ENCODE measurements at places on chromosomes 2 and 18.

- no peak for DNase-seq
Observed at GRCh38 chr2:150036622-150037021, 449.0 kb upstream of the MMADHC start.

- DNase-seq: no peak
Observed at GRCh38 chr2:188449561-188449960, 157.9 kb downstream of the GULP1 start.

DNA sequence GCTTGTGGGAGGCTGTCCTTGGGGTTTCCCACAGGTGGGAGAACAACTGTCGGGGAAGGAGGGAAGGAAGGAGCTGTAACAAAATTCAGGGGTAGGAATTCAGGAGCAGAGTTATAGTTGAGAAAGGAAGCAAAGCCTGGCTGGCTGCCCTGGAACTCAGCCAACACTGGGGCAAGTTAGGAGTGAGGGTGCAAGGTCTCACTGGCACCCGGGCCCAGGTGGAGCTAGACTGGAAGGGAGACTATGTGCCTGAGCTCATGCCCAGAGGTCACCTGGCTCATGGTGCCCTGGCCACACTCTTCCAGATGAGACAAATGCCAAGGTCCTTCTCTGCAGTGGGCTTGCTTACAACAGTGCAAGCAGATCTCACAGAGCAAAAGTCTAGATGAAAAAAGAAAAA lies 75.6 kb upstream of the ARHGAP28 start:
- DNase-seq: no peak

DNA sequence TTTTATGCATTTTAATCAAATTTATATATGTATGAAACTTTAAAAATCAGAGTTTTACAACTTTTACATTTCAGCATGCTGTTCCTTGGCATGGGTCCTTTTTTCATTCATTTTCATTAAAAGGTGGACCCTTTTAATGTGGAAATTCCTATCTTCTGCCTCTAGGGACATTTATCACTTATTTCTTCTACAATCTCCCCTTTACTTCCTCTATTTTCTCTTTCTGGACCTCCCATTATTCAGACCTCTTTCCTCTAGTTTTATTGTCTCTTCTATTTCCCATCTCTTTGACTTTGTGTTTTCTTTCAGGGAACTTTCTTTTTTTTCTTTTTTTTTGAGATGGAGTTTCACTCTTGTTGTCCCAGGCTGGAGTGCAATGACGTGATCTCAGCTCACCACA lies 5.7 kb downstream of the PROC start:
- DNase-seq: no peak

- DNase-seq: no peak
Observed at GRCh38 chr2:106685180-106685897, 198.2 kb downstream of the CD8B2 start.

GRCh38 chr2:30410217-30410616 lies 36.8 kb upstream of the LCLAT1 start:
- DNase-seq: peak; percentile 58

- peak; percentile 96 for DNase-seq
Observed at GRCh38 chr18:74147779-74148542, at the start of the genes FBXO15 and TIMM21. TSS of gene FBXO15 (minus strand) at chr18:74147834. CDS start at chr18:74147785, 49 bp downstream. TSS of gene TIMM21 (plus strand) at chr18:74148523. CDS start at chr18:74148809, 286 bp downstream.

GRCh38 chr2:21694079-21694878 lies 570.5 kb downstream of the TDRD15 start:
- no peak for DNase-seq

DNA sequence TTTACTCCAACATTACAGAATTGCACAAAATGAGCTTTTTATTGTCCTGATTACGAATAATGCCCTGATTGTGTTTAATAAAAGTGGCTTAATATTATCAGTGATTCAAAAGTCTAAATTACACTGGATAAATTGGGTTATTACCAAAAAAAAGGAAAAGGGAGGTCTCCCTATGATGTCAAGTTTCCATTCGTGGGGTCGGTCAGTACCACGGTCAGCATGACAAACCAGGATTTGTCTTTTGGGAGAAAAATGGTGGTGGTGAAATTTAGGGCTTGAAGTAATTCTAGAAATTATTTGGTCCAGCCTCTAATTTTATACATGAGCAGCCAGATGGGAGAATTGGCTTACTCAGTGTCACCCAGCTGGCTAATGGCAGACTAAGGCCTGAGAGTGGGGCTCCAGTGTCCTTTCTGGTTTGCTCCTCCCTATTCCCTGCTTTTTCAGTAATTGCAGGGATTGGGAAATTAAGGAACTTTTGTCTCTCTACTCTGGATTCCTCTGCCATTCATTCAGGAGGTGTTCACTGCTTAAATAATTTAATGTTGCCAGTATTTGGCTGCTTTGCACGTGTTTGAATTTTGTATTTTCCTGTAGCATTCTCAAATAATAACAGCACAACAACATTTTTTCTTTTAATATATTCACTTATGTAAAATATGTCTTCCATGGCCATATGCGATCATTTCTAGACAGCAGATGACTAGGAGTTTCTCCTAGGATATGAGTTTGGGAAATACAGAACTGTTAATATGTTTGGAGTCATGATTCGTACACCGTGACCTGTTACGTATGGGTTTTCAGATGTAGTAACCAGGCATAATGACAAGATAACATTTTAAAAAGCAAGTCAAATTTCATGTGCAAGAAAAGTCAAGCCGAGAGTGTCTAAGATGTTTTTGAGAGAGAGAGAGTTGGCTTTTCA lies 128.9 kb upstream of the NOSTRIN start:
- no peak for DNase-seq

DNA sequence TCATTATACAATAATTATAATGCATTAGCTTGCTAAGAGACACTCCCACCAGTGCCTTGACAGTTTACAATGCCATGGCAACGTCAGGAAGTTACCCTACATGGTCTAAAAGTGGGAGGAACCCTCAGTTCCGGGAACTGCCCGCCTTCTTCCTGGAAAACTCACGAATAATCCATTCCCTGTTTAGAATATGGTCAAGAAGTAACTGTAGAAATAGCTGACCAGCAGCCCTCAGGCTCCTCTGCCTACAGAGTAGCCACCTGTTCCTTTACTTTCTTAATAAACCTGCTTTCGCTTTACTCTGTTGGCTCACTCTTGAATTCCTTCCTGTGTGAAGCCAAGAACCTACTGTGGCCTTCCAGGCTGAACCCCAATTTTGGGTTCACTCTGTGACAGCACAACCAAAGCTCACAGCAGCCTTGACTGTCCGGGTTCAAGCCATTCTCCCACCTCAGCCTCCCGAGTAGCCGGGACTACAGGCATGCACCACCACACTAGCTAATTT lies 20.0 kb upstream of the PTPN2 start:
- DNase-seq: no peak

GRCh38 chr18:23662309-23663263 lies at the start of gene ANKRD29:
TSS of gene ANKRD29 (minus strand) at chr18:23662911. CDS start at chr18:23662730, 181 bp downstream.
- peak; percentile 85 for DNase-seq

DNA sequence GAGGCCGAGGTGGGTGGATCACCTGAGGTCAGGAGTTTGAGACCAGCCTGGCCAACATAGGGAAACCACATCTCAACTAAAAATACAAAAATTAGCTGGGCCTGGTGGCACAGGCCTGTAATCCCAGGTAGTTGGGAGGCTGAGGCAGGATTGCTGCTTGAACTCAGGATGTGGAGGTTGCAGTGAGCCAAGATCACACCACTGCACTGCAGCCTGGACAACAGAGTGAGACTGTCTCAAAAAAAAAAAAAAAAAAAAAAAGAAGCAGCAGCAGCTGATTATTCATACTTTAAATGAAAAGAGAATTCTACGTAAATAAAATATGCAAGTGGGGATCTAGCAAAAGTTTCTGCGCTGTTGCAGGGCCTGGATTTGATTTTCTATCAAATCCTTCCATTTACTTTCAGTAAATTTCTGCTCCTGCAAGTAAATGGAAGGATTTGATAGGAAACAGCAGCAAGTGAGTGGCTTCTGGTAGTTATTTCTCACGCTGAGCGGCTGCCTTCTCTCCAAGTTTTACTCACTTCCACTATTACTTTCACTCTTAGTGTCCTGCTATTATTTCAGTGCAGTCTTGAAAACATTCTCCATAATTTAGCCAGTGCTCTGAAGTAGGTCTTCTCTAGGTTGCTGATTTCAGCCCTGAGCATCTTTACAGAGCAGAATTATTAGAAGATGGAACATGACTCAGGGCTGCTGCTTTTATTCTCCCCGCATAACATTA lies 68.4 kb downstream of the SLC16A14 start:
- no peak for DNase-seq

GRCh38 chr2:14557916-14558315 lies 74.6 kb upstream of the LRATD1 start:
- no peak for DNase-seq

GRCh38 chr2:67208887-67209500 lies 188.1 kb upstream of the ETAA1 start:
- no peak for DNase-seq

GRCh38 chr2:198098918-198099317 lies 294.5 kb downstream of the PLCL1 start:
- DNase-seq: peak; percentile 16

DNA sequence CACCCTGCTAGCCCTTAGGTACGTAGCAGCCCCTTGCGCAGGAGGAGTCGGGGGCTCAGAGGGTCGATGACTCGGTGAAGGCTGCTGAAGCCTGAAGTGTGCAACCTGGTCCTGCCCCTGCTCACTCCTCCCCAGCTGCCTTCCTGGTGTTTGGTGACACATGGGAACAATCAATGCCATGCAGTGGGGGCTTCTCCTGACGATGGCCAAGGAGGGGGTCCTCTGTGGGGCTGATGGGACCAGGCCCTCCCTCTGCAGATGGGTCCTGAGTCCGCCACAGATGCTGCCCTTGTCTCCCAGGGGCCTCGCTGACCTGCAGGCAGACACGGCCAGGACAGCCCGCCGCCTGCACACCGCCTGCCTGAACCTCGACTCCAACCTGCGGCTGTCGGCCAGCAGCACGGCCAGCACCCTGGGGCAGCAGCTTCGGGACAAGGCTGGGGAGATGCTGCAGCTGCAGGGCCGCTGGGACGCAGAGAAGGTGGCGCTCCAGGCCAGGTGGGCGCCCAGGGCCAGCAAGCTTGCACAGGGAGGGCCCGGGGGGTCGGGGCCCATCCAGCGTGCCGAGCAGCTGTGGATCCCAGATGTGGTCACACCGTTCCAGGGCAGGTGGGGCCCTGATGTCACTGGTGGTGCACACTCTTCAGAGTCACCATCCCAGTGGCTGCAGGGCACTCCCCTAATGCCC lies 24.6 kb downstream of the CROCC2 start:
- no peak for DNase-seq

- no peak for DNase-seq
Observed at GRCh38 chr2:176483901-176484568, 214.8 kb downstream of the MTX2 start.

DNA sequence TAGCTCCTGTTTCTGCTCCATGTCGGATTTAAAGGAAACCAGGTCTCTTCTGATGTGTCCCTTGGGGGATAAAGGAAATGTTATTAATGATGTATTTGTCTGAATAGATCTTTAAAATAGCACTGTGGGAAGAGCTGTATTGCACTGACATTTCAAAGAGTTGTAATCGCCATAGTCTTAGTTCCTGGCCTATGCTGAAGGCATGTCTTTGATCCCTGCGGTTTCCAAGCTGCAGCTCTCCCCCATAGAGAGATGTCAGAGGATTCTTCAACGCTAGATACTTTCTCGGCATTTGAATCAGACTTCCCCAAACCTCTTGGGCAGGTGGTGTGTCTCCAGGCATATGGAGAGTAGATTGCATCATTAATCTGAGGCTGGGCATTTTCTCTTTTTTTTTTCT lies 40.4 kb downstream of the NAT8 start:
- no peak for DNase-seq

DNA sequence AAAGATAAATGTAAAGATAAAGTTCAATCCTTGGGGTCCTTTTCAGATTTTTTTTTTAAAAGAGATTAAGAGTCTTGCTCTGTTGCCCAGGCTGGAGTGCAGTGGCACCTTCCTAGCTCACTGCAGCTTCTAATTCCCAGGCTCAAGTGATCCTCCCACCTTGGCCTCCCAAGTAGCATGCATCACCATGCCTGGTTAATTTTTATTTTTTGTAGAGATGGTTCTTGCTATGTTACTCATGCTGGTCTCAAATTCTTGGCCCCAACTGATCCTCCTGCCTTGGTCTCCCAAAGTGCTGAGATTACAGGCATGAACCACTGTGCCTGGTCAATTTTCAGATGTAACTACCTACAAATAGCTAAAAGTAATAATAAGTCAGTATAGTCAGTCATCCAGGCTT lies 21.1 kb downstream of the NFE2L2 start:
- DNase-seq: no peak

GRCh38 chr18:13440277-13441248 lies 222.0 kb downstream of the LDLRAD4 start:
- DNase-seq: no peak

GRCh38 chr2:140011287-140011686 lies 1231.1 kb upstream of the NXPH2 start:
- no peak for DNase-seq

DNA sequence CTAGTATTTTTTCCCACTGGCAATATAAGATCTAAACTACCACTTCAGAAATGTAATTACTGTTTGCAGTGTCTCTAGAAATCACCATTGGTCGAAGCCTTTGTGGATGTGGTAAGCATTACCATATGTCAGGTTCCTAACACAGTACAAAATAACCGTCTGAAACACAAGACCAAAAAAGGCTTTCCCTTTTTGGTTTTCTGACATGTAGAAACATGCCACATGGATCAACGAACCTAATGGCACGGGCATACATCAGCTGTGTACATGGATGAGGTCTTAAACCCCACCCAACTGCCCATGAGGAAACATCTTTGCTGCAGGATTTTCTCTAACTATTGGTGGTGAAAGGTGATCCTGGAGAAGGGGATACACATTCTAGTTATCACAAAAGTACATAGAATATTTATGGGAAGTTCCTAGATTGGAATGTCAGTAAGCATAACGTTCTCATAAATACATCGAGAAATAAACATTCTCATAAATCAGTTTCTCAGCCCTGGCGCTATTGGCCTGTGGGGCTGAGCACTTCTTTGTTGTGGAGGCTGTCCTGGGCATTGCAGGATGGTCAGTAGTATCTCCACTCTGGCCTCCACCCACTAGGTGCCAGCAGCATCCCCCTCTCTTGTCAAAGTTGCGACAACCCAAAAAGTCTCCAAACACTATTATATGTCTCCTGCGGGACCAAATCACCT lies 9.0 kb downstream of the VIT start:
- DNase-seq: no peak

DNA sequence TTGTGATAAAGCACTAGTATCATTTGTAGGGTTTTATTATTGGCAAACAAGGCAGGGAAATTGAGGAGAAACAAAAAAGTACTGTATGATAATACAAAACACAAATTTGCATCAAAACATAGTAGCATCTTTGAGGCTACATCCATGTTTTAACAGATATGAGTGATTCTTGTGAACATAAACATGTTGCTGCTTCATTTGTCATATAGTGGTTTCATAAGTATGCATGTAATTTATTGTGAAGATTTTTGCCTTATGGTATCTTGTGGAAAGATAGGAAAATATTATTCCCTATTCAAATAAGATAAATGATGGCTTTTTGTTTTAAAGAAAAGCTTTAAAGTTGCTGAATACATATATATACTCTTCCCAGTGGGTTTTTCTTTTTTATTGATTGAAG lies 60.3 kb downstream of the VRK2 start:
- no peak for DNase-seq

All from AG20443 (cell line).